ENCODE measurements at places on chromosomes 2 and 18.

DNA sequence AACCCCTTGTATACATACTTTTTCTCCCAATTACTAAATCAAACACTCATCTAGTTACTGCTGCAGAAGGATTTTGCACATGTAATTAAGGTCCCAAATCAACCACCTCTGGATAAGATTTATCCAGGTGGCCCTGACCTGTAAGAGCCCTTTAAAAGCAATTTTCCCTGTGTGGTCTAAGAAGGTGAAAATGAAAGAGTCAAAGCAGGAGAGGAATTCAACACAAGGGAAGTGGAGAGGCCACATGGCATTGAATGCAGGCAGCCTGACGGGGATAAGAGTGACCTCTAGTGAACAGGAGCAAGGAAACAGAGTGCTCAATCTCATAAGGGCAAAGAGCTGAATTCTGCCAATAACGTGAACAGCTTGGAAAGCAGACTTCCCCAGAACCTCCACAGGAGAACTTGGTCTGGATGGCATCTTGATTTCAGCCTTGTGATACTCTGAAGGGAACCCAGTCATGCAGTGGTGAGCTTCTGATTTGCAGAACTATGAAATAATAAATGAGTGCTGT lies 27.2 kb downstream of the PPP3R1 start:
- peak; percentile 11 for DNase-seq

DNA sequence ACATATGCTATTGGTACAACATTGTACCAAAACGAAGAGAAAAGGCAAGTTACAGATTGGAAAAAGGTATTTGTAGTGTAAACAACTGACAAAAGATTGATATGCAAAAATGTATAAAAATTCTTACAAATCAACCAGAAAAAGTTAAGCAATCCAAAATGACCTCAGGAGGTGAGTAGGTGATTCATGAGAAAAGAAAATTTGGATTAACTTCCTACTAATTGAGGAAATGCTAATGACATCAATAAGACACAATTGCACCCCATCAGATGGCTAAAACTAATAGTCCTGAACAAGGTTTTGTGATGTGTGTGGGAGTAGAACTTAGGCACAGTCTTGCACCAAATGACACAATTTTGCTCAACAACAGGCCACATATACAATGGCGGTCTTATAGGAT lies 129.3 kb downstream of the COPS8 start:
- DNase-seq: no peak

GRCh38 chr18:13240060-13240725 lies 21.6 kb downstream of the LDLRAD4 start:
- DNase-seq: no peak

DNA sequence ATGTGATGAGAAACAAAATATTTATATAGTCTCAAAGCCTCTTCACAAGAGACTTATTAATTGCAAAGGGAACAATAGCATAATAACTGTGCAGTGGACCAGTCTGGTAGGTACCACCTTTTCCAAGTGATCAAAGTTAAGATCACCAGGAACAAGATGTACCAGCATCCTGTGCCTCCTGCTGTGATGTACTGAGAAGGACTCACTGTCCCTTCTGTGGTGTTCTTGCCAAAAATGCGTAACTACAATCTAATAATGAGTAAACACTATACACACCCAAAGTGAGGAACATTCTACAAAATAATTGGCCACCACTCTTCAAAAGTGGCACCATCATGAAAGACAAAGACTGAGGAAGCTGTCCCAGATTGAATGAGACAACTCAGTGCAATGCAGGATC lies 14.5 kb downstream of the GNLY start:
- no peak for DNase-seq

Measured in CD4-positive, alpha-beta memory T cell (primary cell).